CMK (cell line): ENCODE measurements at places on chromosomes 16 and 17.

DNA sequence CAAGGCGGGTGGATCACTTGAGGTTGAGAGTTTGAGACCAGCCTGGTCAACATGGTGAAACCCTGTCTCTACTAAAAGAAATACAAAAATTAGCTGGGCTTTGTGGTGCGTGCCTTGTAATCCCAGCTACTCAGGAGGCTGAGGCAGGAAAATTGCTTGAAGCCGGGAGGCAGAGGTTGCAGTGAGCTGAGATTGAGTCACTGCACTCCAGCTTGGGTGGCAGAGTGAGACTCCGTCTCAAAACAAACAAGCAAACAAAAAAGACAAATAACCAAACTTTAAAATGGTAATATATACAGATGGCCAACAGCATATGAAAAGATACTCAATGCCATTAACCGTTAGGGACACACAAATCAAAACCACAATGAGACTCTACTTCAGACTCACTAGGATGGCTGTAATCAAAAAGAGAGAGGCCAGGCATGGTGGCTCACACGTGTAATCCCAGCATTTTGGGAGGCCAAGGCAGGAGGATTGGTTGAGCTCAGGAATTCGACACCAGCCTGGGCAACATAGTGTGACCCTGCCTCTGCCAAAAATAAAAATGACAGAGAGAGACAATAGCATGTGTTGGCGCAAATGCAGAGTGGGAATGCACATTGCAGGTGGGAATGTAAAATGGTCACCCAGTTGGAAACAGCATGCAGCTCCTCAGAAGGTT lies 21.3 kb downstream of the SULT1A2 start:
- no peak for DNase-seq

- DNase-seq = no peak
Measured at GRCh38 chr16:50526249-50526648, 21.9 kb upstream of the NKD1 start.

DNA sequence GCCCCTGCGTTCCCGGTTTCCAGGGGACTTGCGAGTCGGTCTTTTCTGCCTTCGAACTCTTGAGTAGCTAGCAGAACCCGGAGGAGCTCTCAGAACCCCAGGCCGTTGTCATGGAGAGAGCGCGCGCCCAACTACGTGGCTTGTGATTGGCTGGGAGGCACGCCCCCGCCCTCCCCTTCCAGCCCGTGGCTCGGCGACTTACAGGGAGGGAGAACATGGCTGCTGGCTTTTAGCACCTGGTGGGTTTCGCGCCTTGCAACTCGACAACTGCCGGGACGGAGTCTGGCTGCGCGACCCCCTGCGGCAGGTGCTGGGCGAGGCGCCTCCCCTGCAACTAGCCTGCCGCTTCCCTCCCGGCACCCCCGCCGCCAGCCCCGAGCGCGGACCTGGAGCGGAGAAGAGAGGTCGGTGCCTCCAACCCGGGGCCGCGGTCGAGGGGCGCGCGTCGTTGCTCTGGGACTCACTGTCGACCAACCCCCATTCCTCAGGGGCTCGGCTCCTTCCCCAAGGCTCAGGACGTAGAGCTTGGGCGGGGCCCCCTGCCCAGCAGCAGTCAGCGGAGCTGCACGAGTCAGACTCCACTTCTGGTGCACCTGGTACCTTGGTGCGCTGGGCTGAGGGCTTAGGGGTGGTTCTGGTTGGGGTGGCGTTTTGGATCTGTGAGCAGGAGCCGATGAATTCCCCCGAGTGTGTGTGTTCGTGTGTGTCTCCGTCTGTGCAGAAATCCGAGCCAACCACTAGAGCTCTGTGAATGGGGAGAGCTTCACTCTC lies 9.0 kb upstream of the ZFP90 start:
- DNase-seq = no peak

DNA sequence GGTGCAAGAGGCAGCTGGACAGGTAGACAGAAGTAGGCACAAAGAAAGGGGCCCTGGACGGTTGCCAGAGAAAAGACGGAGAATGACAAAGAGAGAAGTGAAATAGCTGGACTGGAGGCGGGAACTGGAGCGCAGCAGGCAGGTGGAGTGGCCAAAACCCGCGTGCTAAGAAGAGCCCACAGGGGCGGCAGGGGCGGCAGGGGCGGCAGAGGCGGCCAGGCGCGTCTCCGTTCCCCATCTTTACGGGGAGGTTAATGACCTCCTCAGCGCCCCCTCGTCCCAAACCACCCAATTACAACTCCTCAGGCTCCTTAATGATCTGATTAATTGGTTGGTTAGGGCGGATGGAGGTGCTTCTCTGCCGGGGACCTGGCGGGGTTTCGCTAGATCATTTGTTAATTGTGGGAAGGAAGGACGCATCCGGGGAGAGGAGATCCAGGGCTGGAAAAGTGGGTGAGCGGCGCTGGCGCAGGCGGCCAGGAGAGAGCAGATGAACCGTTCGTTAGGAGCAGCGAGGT lies 15.4 kb upstream of the HOXB9 start:
- DNase-seq = no peak

GRCh38 chr16:27127308-27127707 lies 60.6 kb downstream of the C16orf82 start:
- no peak for DNase-seq

DNA sequence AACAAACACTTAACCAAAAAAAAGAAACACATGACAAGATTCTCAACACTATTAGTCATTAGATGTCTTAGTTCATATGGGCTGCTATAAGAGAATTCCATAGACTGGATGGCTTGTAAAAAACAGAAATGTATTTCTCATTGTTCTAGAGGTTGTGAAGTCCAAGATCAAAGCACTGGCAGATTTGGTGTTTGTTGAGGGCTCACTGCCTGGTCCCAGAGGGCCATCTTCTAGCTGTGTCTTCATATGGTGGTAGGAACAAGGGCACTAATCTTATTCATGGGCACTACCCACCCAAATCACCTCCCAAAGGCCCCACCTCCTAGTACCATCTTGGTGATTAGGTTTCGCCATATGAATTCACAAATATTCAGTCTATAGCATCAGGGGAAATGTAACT lies 162.5 kb upstream of the SDK2 start:
- DNase-seq = no peak

DNA sequence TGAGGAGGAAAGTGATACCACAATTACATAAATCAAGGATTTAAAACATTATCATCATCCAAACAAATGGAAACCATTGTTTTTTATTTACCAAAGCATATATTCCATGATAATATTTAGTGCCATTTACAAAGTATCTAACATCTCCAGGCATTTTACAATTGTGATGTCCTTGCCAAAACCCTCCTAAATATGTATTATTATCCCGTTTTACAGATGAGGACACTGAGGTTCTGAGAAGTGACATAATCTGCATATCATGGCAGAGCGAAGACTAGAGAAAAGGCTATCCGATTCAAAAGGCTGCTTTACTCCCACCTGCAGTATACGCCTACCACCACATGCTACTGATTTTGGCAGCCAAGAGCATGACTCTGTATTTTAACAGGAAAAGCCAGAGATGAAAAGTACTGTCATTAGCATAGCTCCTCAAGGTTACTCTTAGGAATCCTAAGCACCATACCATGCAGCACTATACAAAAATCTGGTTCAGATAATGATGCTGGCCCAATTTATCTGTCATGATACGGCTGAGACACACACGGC lies 301.4 kb downstream of the CA10 start:
- DNase-seq = no peak

DNA sequence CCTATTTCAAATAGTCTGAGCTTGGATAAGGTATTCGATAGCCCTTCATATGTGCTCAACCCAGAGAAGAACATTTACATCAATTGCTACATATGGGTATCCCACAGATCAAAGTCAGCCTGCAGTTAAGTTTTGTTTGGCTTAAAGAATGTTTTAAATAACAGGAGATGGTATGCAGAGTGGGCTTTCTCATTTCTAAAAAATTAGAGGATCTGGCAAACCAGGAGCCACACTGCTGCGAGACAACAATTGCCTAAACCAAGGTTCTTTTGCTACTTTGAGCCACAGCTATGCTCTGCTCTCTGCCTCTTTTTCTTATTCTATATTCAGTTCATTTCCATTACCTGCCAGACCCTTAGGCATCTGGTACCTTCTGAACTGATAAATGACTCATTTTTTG lies 30.2 kb upstream of the ARHGAP44 start:
- no peak for DNase-seq

- no peak for DNase-seq
Measured at GRCh38 chr17:6603744-6604325, 36.7 kb downstream of the KIAA0753 start.

DNA sequence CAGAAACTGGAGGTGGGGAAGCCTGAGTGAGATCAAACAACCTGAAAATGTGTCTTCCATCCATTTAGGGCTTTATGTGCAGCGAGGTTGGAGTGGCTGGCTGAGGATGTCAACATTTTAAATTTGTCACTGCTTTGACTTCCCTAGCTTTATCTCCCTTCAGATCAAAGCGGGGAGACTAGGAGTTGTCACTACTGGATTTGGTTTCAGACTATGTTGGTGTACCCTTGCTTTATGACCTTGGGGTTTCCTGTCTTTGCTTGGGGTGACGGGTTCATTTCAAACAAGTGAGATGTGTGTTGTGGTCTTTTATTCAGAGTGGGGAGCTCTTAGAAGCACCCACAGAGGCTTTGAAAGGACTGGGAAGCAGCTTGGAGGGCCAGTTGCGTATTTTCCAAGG lies 25.6 kb downstream of the MSI2 start:
- DNase-seq = no peak

DNA sequence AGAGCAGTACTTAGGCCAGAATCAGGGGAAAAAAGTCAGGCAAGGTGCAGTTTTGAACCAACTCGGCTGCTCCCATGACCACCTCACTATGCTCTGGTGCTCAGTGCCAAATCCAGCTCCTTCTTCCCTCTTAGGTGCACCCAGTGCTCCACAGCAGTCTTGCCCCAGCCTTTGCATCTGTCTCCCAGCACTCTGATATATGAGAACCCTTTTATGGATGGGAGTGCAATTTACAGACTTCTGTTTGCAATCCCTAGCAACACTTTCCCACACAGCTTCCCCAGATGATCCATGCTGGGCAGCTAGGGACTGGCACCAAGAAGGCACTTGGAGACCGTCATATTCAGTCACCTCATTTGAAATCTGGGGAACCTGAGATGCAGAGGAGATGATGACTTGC lies 267.9 kb upstream of the CCL2 start:
- DNase-seq = no peak

- no peak for DNase-seq
Measured at GRCh38 chr16:55015181-55015913, 84.7 kb downstream of the IRX5 start.
